ENCODE measurements at places on chromosomes 6 and 20.
A peak's percentile ranks its signal among the peaks of the same experiment; 100 is the strongest.

DNA sequence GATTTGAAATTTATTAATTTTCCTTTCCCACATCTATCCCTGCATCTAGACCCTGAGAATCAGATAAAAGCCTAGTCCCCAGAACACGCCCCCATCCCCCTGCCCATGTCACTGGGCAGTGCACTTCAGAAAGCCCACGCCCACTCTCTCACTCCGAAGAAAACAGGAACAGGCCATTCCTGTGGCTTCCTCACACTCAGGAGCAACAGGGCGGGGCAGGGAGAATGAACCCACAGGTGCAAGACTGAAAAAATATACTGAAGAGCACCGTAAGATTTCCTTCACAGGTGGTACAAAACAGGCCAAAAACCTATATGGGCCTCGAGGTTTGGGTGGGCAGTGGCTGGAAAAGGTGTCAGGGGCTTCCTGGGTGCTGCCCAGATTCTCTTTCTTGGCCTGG, 3.4 kb downstream of the OXT start:
- no peak for DNase-seq

GRCh38 chr6:13655700-13656099, 40.6 kb downstream of the NOL7 start:
- no peak for DNase-seq

- DNase-seq, result peak; percentile 94
Measured at GRCh38 chr20:62952373-62952967, at the start of gene SLC17A9. Gene SLC17A9, plus strand, starts transcription at chr20:62952709. Its CDS starts 122 bp downstream, at chr20:62952831.

DNA sequence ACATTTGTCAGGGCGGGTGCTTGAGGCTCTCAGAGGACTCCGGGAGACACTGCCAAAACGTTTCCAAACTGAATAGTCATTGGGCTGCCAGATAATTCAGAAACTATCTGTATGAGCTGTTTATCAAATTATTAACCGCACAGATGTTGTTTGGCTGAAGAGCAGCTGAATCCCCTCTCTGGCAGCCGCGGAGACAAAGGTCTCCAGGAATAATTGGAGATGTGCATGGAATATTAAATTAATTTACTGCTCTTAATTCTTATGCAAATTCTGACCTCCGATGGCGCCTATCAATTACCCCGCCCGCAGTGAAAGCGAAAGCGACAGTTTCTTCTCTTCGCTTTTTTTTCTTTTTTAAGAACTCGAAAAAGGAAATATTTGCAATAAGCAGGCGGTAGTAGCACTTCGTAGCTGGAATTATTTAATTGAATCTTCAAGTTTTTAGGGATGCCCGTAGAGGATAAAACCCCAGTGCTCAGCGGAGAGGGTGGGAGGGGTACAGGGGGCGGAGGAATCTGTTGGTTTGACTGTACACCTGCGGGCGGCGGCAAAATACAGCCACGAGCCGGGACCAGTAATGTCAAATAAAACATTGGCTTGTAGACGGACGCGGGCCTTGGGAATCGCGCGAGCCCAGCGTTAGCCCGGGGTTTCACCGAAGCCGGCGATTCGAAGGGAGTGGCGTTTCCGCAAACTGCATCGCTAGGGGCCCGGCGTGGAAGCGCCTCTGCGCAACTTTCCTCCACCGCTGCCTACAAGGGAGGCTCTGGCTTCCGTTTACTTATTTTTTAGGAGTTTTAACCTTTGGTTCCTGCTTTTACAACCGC, 6.2 kb downstream of the LINC00237 start:
- peak; percentile 52 for DNase-seq

GRCh38 chr6:140542863-140543262, 1168.4 kb upstream of the CITED2 start:
- no peak for DNase-seq

- peak; percentile 55 for DNase-seq
Measured at GRCh38 chr6:36963451-36964290, 9.1 kb downstream of the PI16 start.

DNA sequence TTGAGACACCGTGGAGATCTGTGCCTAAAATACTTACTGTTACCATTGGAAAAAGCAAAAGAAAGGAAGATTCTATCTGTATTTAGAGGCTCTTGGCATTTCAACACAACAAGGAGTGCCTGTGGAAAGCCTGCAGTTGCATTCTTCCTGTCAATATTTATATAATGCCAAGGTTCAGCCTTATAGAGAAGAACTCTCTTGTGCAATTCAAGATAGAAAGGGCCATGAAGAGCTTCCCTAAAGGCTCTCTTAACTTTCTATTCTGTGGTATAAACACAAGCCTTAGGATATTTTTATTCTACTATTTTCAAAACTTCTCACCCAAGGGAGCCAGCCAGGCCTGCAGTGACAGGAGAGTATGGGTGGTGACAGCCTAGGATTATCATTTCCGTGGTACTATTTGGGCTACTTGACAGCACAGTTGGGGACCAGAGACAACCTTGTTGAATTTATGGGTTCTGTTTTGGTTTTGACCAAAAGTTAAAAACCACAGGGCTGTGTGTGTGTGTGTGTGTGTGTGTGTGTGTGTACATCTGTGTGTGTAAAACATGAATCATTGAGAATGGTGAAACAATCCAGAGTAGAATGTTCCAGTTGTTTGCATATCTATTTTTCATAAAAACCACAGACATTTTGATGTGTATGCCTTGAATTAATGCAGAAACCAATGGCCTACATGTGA, 700.9 kb upstream of the SLC35B3 start:
- no peak for DNase-seq

DNA sequence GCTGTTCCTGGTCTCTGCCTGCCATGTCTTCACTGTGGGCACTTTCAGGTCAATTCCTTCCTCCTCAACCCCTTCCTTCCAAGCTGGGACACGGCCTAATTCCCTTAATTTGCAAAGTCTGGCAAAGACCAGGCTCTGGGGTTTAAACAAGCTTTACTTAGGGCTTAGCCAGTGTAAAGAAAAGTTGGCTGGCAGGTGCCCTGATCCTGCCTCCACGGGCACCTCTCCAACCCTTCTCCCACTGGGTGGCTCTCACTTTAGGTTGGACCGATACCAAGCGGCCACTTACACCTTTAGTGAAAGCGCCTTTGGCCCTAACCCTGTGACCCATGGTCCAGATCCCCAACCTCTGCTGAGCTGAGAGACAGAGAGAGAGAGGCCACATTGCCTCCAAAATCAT, 13.7 kb upstream of the MLN start:
- no peak for DNase-seq

DNA sequence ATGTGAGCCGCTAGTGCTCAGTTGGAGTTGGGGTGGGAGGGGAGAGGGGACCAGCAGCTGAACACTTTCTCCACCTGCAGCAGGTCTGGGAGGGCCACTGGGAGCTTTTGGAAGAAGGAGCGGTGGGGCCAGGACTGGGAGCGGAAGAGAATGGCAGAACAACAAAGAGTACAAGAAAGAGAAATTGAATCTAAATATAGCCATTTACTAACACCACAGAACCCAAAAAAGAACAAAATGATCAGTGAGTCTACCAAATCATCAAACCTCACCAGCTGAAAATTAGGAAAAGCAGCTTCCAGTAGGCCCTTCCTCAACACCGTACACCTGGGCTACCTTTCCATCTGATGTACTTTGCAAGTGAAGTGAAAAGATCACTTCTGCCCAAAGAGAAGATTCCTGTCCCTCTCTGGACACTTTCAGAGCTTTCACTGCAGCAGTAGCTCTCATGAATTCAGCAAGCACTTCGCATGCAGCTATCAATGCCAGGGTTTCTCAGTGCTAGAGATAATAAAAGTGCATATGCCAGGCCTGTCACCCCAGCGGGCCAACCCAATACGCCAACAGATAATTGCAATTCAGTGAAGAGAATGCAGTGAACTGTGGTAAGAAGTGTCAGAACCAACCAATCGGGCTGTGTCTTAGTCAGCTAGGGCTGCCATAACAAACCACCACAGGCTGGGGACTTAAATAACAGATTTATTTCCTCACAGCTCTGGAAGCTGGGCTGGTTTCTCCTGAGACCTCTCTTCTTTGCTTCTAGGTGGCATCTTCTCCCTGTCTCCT, 597 bp downstream of the LY86 start:
- no peak for DNase-seq

GRCh38 chr6:38283734-38284362, 355.9 kb downstream of the BTBD9 start:
- no peak for DNase-seq

- DNase-seq, result no peak
Measured at GRCh38 chr6:150604467-150604866, 4.8 kb downstream of the PLEKHG1 start.

DNA sequence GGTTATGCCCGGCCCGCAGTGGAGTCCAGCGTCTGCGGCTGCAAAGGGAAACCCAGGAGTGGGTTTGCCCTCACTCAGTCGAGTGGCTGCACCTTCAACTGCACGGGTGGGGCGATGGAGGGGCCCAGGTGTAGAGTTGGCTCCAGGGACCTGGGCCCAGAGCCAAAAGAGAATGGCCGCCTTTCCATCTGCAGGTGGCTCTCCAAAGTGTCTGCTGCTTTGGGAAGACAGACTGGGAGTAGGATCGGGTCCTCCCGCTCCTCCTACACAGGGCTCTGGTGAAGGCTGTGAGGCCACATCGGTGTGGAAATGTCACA, 80.1 kb downstream of the PTPN1 start:
- no peak for DNase-seq

- DNase-seq, result no peak
Measured at GRCh38 chr6:163640641-163641040, 226.1 kb downstream of the QKI start.

- no peak for DNase-seq
Measured at GRCh38 chr6:82072121-82072521, 175.4 kb downstream of the IBTK start.

DNA sequence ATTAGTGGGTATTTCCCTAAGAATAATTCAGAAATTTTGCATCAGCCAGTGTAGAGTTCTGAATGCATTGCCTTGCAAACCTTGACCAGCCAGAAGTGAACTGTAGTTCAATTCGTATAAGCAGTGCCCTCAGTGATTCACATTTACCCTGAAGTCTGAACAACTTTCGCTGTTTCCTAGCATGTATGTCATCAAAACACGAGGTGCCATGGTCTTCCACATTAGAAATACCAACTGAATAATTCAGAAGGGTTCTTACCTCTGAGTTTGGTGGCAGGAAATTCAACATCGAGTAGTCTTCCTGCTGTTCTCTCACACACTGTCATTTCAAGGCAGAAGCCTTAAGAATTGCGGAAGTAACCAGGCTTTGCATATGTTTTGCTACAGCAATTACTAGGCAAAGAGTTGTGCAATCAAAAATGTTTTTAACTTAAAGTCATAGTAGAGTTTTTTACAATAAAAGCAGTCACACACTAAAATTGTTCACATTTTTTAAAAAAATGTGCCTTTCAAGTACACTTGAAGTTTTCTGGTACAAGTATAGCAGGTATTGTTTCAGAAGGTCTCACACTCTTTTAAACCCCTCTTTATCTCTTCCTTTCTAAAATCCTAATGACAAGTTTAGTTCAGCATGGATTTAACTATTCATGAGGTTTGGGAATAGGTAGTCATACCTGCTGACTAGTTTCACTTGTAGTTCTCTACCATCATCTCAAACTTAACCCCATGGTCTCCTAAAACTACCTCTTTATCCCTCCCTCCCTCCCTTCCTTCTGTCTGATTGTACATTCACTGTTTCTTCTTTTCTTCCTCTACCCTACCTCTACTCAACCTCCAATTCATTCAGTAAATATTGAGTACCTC, 118.3 kb downstream of the STXBP5 start:
- DNase-seq, result peak; percentile 92

DNA sequence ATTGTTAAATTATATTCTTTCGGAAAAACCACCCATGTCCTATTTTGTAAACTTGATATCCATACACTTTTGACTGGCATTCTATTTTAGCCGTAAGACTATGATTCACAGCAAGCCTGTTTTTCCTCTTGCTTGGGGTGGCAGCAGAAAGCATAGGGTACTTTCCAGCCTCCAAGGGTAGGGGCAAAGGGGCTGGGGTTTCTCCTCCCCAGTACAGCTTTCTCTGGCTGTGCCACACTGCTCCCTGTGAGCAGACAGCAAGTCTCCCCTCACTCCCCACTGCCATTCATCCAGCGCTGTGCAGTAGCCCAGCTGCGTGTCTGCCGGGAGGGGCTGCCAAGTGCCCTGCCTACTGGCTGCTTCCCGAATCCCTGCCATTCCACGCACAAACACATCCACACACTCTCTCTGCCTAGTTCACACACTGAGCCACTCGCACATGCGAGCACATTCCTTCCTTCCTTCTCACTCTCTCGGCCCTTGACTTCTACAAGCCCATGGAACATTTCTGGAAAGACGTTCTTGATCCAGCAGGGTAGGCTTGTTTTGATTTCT, 2.1 kb upstream of the ESR1 start:
- no peak for DNase-seq

DNA sequence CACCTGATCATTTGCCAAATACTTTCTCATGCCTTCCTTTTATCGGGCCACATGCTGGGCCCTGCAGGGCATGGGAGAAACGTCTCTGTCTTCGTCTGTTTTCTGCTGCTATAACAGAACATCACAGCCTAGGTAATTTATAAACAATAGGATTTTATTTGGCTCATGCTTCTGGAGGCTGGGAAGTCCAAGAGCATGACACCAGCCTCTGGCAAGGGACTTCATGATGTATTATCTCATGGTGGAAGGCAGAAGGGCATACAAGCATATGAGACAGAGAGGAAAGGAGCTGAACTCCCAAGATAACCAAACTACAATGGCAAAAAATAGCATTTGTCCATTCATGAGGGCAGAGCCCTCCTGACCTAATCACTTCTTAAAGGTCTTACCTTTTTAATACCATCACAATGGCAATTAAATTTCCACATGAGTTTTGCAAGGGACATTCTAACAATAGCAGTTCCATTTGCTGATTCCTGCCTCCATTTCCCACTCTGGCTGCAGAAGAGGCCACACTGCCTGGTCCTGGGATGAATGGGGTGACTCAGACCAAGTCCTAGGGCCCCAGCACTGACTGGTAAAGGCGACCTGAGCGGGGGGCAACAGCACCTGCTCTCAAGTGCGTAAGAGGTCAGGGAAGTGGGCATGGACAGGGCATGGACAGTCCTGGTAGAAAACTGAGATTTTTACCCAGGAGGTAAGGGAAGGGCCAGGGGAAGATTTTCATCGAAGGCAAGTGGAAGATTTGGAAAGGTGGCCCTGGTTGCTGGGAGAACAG, 5.1 kb upstream of the ZBP1 start:
- DNase-seq, result no peak

DNA sequence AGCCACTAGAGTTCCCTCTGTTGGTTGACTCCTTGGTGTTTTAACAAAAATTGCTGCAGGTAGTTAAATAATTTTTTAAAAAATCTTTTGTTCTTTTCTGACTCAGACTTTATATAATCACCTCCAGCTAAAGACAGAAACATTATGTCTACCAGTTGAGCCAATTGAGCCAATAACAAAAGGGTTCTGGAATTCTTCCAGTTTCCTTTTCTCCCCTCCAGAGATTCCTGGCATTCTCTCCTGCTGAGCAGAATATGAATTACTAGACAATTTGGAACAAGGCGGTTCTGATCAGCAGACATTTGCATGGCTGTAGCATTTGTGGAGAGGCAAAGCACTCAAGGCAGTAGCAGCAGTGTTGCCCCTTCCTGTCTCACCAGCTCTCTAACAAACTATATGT, 144.0 kb upstream of the SLC35B3 start:
- no peak for DNase-seq

DNA sequence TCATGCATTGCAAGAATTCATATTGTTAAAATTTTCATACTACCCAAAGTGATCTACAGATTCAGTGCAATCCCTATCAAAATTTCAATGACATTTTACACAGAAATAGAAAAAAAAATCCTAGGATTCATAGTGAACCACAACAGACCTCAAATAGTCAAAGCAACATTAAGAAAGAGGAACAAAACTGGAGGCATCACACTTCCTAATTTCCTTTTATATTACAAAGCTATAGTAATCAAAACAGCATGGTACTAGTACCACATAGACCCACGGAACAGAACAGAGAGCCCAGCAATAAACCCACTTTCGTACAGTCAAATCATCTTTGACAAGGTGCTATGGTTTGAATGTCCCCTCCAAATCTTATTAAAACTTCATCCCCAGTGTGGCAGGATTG, 39.7 kb downstream of the NTSR1 start:
- DNase-seq, result no peak
